Endothelial cell of umbilical vein (primary cell): ENCODE measurements at places on chromosomes 12 and 14. TPM values are rescaled to one million over a fixed set of nuclear protein-coding genes. Genes with fewer than 3 reads are reported as not detected.

DNA sequence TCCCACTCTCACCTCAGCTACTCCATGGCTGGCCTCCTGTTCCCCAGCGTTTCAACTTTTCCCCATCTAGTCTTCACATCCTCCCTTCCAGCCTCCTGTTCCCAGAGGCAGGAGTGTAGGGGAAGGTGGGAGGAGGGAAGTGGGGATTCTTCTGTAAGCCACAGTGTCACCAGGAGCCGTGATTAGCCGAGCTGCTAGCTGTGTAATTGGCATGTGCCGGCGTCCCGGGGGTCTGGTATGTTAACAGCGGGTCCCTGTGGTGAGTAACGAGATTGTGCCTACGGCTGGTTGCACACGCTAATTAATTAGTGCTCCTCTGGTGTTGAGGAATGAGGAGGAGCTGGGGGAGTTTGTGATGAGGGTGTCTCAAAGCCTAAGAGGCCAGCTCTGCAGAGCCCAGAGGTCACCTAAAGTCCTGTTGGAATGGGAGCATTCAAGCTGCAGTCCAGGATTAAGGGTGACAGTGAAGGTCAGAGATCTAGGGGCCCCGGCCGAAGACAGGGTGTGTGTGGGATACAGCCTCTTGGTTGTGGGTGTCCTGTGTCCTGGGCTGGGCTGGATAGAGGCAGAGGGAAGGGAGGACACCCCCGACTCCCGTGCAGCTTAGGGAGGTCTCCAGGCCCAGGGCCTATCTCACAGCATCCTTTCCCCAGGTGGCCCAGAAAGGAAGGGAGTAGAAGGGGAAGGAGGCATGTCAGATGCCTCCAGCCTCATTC is 10.0 kb upstream of the CALCOCO1 start:
- DNase-seq = no peak

DNA sequence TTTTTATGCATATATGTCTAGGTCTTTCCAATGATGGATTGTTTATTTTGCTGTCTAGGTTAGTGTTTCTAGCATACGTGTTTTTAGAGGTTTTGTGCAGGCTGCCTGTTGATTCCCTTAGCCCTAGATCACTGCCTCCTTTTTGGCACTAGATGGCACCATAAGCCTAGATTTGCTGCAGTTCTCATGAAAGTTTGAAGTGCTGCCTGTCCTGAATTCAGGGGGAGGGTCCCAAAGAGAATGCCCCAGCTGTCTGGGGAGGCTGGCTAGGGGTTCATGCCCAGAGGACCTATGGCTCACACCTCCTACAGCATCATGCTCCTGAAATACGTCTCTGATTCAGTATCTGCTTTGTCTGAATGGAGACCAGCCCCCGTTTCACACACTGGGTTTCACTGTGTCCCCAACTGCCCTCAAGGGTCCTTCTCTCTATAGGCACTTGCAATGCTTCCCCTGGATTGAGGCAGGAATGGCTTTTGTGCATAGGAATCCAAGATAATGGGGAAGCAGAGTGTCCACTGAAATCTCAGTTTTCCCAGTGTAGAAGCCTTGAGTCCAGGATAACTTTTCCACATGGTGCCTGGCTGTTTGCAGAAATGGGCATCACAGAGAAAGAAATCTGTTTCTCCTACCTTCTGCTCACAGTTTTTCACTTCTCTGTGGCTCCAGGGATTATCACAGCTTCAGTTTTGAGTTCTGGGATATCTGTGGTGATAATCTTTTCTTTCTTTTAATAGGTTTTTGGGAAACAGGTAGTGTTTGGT is 14.2 kb upstream of the TXNRD1 start:
- DNase-seq = peak; percentile 74

- DNase-seq = no peak
Measured at GRCh38 chr14:33951183-33951840, 438 bp upstream of the EGLN3 start.

Gene KRT74
- polyA plus RNA-seq = not detected in 2 replicates

DNA sequence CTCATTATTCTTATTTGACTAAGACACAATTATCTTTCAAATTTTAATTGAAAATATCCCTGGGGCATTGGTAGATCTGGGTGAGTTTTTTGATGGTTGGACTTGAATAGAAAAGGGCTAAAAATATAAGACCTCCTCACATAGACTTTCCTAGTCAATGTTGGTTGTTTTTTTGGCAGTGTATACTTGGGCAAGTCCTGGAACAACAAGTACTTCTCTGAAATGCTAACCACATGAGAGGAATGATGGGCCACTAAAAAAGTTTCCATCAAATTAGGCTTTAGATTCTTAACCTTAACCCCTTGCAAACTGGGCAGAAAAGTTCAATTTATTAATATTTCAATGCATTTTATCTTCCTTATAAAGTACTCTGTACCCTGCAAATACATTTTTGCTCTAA is 97.6 kb downstream of the FGD4 start:
- DNase-seq = no peak

GRCh38 chr14:74326369-74327152 is 21.7 kb upstream of the VRTN start:
- DNase-seq = no peak

DNA sequence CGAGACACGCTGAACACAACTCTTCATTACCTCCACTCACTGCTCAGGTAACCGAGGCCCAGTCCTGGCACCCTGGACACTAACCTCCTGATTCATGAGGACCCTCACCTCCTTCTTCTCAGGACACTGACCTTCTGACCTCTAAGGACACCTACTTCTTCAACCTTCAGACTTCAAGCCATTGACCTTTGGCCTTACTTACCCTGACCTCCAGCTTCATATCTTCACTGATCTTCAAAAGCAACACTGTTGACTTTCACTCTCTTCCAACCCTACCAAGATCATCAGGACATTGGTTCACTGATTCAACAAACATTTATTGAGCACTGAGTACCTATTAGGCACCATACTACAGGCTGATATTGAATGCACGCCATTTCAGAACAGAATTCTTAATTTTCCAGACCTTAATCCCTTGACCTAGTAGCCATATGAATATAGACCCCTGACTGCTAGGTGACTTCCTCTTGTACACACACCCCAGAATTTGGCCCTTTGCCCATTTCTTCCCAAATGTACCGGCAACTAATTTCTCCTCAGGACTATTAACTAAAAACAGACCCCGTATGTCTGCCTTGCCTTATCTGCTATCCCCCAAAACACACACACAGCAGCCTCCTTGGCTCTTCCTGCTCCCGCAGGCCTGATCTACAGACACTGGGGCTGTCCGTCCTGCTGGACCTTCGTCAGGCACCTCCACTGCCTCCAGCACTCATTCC is 5.8 kb downstream of the ARHGEF40 start:
- no peak for DNase-seq

DNA sequence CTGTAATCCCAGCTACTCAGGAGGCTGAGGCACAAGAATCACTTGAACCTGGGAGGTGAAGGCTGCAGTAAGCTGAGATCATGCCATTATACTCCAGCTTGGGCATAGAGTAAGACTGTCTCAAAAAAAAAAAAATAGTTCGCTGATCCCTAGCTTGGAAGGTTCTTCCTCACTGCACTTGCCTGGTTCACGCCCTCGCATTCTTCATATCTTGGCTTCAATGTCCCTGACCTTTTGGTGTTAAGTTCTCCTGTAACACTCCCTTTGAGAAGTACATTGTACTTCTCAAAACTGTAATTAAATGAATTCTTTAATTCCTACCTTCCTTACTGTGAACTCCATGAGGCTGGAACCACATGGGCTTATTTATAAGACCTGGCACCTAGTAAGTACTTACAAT is 16.5 kb upstream of the TPCN1 start:
- DNase-seq = no peak

DNA sequence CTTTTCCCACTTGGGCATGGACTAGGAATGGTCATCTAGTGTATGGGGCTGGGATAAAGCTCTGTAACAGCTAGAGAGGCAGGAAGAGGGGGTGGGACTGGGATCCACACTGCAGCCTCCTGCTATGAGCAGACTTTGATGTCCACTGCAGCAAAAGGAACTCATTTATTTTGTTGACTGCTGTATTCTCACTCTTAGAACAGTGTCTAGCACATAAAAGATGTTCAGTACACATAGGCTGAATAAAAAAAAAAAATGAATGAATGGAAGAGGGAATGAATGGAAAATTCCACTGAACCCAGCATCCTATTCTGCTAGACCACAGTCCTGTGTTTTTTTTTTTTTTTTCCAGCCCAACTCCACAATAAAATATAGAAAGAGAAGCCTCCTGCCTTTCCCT is 106.2 kb upstream of the NOS1 start:
- DNase-seq = no peak

Gene KRT83
- polyA plus RNA-seq = not detected in 2 replicates

GRCh38 chr12:53948650-53949593 is 5.8 kb upstream of the HOXC12 start:
- no peak for DNase-seq

Gene MSRB3
- 17.4 and 20.0 TPM in 2 replicates for polyA plus RNA-seq

DNA sequence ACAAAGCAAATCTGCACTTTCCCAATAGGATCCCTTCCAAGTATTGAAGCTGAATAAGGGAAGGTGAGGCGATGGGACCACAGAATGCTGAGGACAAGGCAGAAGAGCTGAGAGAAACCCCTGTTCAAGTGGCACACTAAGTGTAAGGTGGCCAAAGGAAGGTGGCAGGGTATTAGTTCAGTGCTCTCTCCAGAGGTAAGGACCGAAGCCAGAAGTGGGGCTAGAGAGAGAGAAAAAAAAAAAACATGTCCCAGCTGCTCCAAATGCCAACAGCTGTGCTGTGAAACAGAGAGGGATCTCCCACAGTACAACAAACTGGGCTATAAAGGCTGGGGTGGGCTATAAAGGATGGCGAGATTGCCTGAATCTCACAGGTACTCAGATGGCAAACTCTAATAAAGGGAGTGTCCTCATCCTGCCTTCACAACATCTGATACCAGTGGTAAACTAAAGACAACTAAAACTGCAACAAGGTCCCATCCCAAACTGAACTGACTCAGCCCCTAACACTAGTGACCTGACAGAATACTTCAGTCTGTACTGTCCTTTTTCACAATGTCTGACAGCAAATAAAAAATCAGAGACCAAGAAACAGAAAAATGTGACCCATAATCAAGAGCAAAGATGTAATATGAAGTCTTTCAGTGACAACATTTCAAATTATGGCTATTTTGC is 47.9 kb downstream of the CDK17 start:
- no peak for DNase-seq

DNA sequence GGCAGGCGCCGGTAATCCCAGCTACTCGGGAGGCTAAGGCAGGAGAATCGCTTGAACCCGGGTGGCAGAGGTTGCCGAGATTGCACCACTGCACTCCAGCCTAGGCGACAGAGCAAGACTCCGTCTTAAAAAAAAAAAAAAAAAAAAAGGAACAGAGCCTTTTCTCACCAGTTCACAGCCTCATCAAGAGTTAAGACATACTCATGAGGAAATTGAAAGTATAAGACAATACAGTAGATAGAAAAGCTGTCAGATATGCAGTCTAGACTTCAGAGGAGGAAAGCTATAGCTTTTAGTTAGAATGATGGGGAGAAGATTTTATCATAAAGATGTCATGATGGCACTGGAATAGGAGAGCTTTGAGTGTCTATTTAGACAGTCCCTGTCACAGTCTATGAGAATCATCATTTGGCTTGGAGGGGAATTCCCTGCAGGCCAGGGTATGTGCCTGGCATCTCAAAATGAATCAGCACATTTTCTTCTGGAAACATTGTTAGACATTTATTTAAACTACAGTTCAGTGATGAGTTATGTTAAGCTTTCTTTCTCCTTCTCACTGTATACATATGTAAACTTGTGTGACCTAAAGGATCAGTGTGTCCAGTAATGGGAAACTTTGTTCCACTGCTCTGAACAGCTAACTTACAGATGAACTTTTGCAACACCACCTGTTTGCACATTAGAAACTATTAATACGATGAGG is 2.9 kb upstream of the RAB35 start:
- no peak for DNase-seq

Gene AKAP5
- 0.06 and 0.10 TPM in 2 replicates for polyA plus RNA-seq

Gene APOF
- polyA plus RNA-seq = not detected in 2 replicates

DNA sequence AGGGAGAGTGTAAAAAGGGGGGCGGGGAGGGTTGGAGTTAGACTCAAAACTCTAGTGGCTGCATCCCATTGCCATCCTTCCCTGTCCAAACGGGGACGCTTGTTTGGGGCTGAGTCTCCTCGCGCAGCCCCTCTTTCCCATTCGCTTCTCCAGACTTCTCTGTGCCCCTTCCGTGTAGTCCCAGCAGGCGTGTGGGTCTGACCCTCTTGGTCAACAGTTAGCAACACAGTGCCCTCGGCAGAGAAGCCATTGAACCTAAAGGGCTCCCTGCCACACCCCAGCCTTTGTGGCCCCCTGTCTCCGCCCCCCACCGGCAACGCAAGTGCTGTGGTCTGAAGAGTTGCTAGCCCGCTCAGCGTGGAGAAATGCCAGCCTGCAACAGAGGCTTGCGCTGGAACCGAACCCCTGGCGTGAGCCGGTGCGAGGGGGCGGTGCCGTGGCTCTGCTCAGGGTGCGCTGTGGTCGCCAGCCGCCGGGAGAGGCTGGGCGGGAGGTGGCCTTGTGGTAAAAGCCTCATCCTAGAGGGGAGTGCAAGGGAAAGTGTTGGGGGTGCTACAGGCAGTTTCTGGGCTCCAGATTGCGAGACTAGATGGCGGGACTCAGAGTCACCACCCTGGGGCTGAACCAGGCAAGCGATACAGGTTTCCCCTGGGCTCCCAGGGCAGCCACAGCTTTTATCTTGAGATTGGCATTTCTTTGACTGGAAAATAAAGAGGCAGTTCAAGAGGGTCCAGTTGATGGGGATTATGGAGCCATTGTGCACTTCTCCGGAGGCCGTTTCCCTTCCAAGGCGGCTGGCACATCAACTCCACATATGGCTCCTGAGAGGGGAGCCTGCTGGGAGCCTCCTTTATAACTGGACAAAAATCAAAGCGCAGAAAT is 2.1 kb downstream of the PLXNC1 start:
- no peak for DNase-seq

- DNase-seq = no peak
Measured at GRCh38 chr12:44296624-44297197, 460.8 kb downstream of the TMEM117 start.

- DNase-seq = peak; percentile 60
Measured at GRCh38 chr12:106918746-106919145, 37.0 kb upstream of the TMEM263 start.

Gene SIX6
- not detected in 2 replicates for polyA plus RNA-seq

- DNase-seq = no peak
Measured at GRCh38 chr12:42854826-42855225, 265.3 kb upstream of the PRICKLE1 start.

DNA sequence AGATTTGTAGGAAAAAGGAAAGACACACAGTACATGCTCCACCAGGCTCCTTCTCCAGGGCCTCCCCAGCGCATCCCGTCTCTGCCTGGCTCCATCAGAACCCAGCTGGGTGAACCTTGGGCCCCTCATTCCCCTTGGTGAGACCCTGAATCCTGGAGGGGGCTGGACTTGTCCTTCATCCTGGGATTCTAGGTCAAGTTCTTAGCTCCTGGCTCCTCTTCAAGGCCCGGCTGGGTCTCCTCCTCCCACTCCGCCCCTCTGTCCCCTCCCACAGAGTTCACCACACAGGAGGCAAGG is 49.2 kb downstream of the PSMA6 start:
- DNase-seq = no peak

GRCh38 chr14:78567343-78567742 is 397.2 kb downstream of the NRXN3 start:
- DNase-seq = peak; percentile 62

Gene SERPINA10
- not detected in 2 replicates for polyA plus RNA-seq

- DNase-seq = peak; percentile 26
Measured at GRCh38 chr12:29152981-29153630, 4.0 kb downstream of the FAR2 start.

GRCh38 chr14:54625112-54625511 is 58.2 kb downstream of the SAMD4A start:
- no peak for DNase-seq
